Dermis microvascular lymphatic vessel endothelial cell (primary cell): ENCODE measurements at places on chromosomes 7 and 10. TPM values are rescaled to one million over a fixed set of nuclear protein-coding genes. Genes with fewer than 3 reads are reported as not detected.

The LRRC4 gene
- 0.77 and 0.89 TPM in 2 replicates for total RNA-seq

The TRPV6 gene
- total RNA-seq: not detected in 2 replicates

The VPS26A gene
- total RNA-seq: 29.4 and 35.8 TPM in 2 replicates

The STEAP2 gene
- total RNA-seq: 0.13 and 0.64 TPM in 2 replicates

The SLC39A12 gene
- total RNA-seq: under 0.01 TPM in 1 of 2 replicates, not detected in the other

The LRIT1 gene
- not detected in 2 replicates for total RNA-seq

The CALY gene
- not detected in 2 replicates for total RNA-seq

The CABCOCO1 gene
- not detected in 2 replicates for total RNA-seq

The PSD gene
- 0.26 and 0.63 TPM in 2 replicates for total RNA-seq

The CREB5 gene
- total RNA-seq: 3.0 and 4.7 TPM in 2 replicates

The BLNK gene
- total RNA-seq: not detected in 2 replicates

The PHYH gene
- 5.8 and 8.1 TPM in 2 replicates for total RNA-seq

The WNT2 gene
- not detected in 2 replicates for total RNA-seq

The HTRA1 gene
- 60.7 and 80.4 TPM in 2 replicates for total RNA-seq

The PLA2G12B gene
- 0.13 TPM in 2 replicates for total RNA-seq

The C7orf33 gene
- not detected in 2 replicates for total RNA-seq

The ZPBP gene
- not detected in 2 replicates for total RNA-seq

The SPDYE5 gene
- total RNA-seq: under 0.01 TPM in 1 of 2 replicates, not detected in the other

The GPR146 gene
- 25.5 and 29.2 TPM in 2 replicates for total RNA-seq

The GIMAP6 gene
- total RNA-seq: 169 and 251 TPM in 2 replicates

The SLC16A12 gene
- under 0.01 TPM in 1 of 2 replicates, not detected in the other for total RNA-seq

The ZNF92 gene
- total RNA-seq: 5.3 and 6.6 TPM in 2 replicates

The TDRD1 gene
- not detected in 2 replicates for total RNA-seq

The PILRA gene
- total RNA-seq: 0.13 TPM in 1 of 2 replicates, not detected in the other

The SORCS1 gene
- total RNA-seq: not detected in 2 replicates

The VPS50 gene
- total RNA-seq: 26.0 and 27.1 TPM in 2 replicates

The HGF gene
- total RNA-seq: 0.25 and 0.77 TPM in 2 replicates

The CEP41 gene
- total RNA-seq: 3.3 TPM in 2 replicates

The CADPS2 gene
- 49.0 and 49.2 TPM in 2 replicates for total RNA-seq

The PPP1R17 gene
- total RNA-seq: not detected in 2 replicates

The TMEM176B gene
- total RNA-seq: not detected in 2 replicates

The PTN gene
- total RNA-seq: not detected in 2 replicates

The COL1A2 gene
- 0.39 and 9.2 TPM in 2 replicates for total RNA-seq

The SPDYE1 gene
- total RNA-seq: not detected in 2 replicates

The PNLIPRP3 gene
- under 0.01 TPM in 1 of 2 replicates, not detected in the other for total RNA-seq

The LIMK1 gene
- total RNA-seq: 13.9 and 18.7 TPM in 2 replicates

The AKR1C4 gene
- total RNA-seq: 0.13 TPM in 1 of 2 replicates, not detected in the other

The PNLIP gene
- not detected in 2 replicates for total RNA-seq

The GCK gene
- 0.26 and 0.38 TPM in 2 replicates for total RNA-seq

The PON3 gene
- 0.13 TPM in 1 of 2 replicates, not detected in the other for total RNA-seq

The GNAT3 gene
- not detected in 2 replicates for total RNA-seq

The CALML3 gene
- total RNA-seq: not detected in 2 replicates

The ACSM6 gene
- not detected in 2 replicates for total RNA-seq

The ASAH2B gene
- 1.0 and 2.8 TPM in 2 replicates for total RNA-seq

The ADRA2A gene
- total RNA-seq: not detected in 2 replicates

The SPDYE11 gene
- total RNA-seq: not detected in 2 replicates

The UCMA gene
- not detected in 2 replicates for total RNA-seq

The NPSR1 gene
- not detected in 2 replicates for total RNA-seq

The CPA2 gene
- total RNA-seq: not detected in 2 replicates

The ABCB1 gene
- 1.0 and 1.3 TPM in 2 replicates for total RNA-seq

The BET1 gene
- total RNA-seq: 24.9 and 33.1 TPM in 2 replicates

The ZP3 gene
- 1.7 and 2.5 TPM in 2 replicates for total RNA-seq

The DGKI gene
- total RNA-seq: 0.64 and 3.5 TPM in 2 replicates
